ENCODE measurements at places on chromosomes 1 and 21. TPM values are rescaled to one million over a fixed set of nuclear protein-coding genes. Genes with fewer than 3 reads are reported as not detected.

- no peak for DNase-seq
Measured at GRCh38 chr1:25909040-25909439, 2.8 kb upstream of the STMN1 start.

GRCh38 chr1:234960722-234961455 is 167.7 kb downstream of the TOMM20 start:
- DNase-seq, result no peak

GRCh38 chr1:160837558-160838205 is 25.0 kb downstream of the CD244 start:
- DNase-seq, result no peak

DNA sequence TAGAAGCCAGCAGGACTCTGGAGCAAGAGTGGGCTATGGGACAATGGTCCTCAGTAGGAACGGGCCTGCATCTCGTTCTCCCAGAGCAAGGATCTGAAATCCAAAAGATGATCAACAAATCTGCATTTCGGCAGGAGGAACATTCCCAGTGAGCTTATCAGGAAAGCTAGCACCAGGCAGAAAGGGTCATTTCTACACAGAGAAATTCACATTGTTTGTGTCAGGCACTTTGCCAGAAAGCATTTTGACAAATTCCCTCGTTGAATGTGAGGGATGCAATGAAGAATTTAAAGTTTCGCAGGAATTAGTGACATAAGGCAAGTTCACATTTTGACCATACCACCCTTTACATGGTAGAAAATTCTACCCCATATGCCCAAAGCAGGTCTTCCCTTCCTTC is 31.6 kb upstream of the ETS2 start:
- DNase-seq, result no peak

DNA sequence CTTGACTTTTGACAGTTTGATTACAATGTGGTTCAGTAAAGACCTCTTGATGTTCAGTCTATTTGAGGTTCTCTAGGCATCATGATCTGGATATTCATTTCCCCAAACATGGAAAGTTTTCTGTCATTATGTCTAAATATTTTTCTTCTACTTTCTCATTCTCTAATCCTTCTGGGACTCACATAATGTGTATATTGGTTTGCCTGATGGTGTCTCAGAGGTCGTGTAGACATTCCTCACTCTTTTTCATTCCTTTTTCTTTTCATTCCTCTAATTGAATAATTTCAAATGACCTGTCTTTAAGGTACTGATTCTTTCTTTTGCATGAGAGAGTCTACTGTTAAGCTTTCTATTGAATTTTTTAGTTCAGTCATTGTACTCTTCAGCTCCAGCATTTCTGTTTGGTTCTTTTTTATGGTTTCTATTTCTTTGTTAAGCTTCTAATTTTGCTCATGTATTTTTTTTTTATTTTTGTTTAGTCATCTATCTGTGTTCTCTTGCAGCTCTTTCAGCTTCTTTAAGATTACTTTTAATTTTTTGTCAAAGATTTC is 158.4 kb downstream of the GDAP2 start:
- no peak for DNase-seq

- DNase-seq, result no peak
Measured at GRCh38 chr21:34020005-34020847, 53.2 kb upstream of the MRPS6 start.

DNA sequence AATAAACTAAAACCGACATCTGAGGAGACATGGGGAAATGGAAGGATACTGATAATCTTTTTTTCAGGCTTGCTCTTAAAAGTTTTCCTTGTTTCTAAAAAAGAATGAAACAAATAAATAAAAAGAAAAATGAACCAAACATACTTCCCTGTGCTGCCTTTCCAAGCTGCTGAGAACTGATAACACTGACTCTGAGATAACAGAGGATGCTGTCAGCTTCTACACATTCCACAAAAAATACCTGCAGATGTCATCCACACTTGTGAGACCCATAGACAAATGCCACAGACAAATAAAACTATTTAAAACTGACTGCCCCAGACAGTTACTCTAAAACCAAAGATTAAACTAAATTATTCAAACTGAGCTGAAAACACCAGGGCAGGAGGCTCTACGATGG is 12.0 kb upstream of the OR6K3 start:
- DNase-seq, result no peak

DNA sequence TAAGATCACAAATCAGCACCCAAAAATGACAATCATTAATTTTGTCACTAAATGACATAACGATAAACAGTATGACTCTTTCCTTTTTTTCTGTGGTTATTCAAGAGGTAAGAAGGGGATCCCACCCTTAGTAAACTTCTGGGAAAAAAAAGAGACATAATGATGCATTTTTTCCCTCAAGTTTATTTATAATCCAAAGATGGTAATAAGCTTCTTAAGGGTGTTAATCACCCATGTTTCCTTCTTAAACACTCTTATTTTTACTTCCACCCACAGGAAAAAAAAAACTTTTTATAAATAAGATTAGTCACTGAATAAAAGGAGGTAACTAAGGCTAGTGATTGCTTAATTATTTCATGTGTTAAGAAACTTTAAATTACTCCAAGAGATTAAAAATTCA is 24.7 kb downstream of the RGS1 start:
- no peak for DNase-seq

GRCh38 chr1:174954073-174954460 is 45.7 kb upstream of the CACYBP start:
- no peak for DNase-seq

DNA sequence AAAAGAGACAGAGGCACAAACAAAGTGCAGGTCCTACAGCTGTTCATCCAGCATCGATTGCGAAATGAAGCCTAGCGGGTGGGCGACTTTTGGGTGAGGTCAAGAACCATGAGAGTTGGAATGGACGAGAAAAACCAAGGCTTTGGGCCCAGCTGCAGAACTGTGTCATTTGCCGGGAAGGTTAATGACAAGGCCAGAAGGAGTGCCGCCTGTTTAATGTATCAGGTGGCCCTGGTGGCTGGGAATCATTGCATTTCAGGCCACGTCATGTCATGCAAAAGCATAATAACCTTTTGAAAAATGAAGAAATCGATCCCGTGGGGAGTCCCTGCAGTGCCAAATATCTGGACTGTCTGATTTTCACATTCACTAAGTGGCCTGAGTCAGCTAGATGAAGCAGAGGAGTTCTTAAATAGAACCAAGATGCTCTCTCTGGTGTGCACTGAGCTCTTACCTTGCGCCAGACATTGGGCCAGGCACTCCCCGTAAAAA is 8.1 kb upstream of the RCC2 start:
- no peak for DNase-seq

DNA sequence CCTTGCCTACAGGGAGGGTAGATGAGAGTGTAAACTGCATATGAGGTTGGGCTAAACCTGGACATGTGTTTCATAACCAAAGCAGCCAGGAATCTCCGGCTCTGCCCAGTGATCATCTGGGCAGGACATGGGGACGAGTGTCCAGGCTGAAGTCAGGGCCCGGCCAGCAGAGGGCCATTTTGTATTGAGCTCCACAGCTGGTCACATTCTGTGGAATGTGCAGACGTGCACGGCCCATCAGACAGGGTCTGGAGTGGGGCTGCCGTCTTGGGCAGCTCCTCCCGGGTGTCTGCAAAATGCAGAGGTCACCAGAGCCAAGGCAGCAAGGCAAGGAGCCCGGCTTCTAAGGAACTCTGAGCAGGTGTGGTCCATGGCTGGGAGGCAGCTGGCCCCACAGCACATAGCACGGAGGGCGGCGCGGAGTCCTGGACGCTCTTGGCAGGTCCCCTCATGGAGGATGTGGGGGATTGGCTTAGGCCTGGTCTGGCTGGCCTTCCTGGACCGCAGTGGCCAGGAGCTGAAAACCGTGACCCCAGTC is 6.2 kb downstream of the LRRC3 start:
- no peak for DNase-seq

GRCh38 chr21:42618707-42619102 is 34.7 kb upstream of the PDE9A start:
- no peak for DNase-seq

DNA sequence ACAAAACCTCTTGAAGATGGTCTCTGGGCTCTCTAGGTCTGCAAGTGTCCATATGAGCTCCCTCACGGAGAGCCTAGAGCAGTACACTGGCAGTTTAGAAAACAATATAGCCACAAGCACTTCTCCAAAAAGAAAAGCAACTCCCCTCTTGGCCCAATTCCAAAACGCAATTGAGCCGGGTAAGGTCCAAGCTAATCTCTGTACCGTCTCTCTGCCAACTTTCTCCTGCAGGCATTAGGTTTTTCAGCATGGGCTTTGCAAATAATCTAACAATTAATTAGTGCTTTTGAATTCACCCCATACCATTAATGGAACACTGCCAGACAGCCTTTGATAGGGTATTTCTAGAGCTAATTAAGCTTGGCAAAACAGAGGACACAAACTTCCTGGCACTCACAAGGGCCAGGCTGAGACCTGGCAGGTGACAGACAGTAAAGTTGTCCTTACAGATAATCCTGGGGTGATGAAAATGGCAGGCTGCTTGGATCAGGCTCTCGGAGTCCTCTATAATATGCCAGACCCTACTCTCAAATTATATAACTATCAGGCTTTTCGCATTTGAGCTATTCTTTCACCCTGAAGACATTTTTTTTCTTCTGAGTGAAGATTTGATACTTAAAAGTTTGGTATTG is 39.8 kb downstream of the TGFBR3 start:
- DNase-seq, result no peak

DNA sequence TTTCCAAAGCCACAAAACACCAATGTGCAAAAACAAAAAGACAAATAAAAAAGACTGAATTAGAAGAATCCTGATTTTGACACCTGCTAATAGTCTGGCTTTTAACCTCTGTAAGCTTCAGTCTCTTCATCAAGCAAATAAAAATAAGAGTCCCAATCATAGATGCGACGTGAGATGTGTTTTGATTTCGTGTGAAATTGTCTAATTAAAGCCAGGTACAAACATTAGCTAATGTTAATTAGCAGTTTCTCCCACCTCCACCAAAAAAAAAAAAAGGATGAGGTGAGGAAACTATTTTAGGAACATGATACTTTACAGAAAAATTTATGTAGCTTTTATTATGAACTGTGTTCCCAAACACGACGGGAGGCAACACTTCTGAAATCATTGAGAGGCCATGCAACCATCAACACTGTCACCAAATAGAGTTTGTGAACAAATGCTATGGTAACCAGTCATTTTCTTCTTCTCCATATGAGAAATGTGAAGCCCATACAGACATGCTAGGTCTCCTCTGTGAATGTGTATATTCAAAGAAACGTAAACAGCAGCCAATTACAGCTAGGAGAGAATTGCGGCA is 6.7 kb upstream of the EVI5 start:
- no peak for DNase-seq

DNA sequence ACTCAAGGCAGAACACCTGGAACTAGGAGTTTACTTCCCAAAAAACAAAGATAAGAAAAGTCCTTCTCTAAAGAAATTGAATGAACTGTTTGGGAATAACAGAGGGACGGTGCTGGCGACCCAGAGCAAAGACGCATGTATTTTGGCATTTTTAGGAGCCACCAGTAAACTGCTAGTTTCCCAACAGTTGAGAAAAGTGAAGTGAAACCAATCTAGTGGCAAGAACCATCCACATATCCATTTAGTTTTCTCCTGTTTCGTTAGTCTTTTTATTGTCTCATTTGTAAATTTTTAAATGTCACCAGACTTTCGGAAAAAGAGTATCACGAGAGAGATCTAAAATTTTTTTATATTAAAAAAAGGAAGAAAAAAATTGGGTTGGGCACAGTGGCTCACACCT is 30.2 kb downstream of the ODF2L start:
- no peak for DNase-seq

- DNase-seq, result no peak
Measured at GRCh38 chr1:55309053-55309452, 93.9 kb upstream of the USP24 start.

GRCh38 chr1:167683226-167683625 is 38.6 kb upstream of the MPZL1 start:
- no peak for DNase-seq

DNA sequence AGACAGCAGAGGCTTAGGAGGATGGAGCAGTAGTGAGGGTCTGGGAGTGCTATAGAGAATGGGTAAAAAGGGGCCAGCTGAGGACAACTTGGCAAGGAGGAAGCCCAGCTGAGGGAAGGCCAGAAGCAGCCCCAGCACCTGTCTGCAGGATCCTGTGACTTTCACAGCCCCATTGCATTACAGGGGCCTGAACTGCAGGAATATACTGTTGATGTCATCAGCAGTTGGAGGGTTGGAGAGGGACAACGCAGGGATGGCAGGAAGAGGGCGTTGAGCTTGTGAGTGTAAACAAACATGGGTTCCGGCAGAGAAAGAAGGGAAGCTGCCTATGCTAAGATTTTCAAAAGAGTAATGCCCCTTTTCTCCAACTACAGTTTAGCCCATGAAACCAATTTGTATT is 628.5 kb downstream of the SMYD3 start:
- DNase-seq, result no peak

DNA sequence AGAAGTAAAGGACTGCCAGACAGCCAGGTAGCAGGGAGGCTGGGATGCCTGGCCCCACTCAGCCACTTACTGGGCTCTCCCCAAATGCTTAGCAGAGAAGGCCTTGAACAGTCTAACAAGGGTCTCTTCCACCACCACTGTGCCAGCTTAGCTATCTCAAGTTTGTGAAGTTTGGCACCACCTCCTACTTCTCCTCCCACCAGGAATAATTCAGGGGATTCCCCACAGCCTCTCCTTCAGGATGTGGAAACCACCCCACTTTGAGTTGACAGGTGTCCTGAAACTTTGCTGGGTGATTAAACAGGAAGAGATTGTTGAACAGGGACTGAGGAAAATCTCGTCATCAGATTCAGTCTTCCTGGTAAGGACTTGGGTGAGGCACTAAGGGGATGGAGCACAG is 59.4 kb upstream of the ATP1B1 start:
- no peak for DNase-seq

DNA sequence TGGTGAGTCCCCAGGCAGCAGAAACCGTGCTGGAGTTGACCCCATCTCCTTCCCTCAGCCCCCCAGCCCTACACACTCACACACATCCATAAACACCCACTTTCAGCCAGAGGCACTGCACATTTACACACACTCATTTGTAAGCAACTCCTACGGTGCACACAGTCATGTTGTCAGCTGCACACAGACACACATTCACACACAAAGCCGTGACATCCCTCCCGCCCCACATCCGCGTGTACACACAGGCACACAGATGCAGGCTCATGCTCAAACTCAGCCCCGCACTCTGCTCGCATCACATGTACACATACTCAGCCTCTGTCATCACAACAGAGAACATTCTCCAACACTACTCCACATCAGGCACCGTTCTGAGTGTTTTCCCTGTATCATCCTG is 47.6 kb downstream of the LACTBL1 start:
- no peak for DNase-seq

DNA sequence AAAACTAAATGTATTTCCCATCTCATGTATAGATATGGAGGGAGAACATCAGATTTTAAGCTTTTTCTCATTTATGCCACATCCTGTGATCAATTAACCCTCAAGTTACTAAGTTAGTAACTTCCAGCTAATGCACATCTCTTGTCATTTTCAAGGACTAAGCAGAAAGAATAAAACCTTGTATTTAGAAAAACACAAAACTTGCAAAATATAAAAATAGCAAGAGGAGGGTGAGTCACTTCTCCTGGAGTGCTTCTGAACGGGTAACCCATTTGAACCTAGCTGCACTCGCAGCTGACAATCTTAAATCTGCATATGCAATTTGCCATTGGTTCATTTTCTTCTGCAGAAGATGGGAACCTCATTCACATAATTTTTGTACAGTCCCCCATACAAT is 500.5 kb downstream of the SETD4 start:
- no peak for DNase-seq

DDR2 gene
- 282 TPM for polyA plus RNA-seq

PADI3 gene
- not detected for polyA plus RNA-seq

NRIP1 gene
- 12.0 TPM for polyA plus RNA-seq

OR2T33 gene
- not detected for polyA plus RNA-seq
